ENCODE measurements at places on chromosomes 4 and X.
A peak's percentile ranks its signal among the peaks of the same experiment; 100 is the strongest.

GRCh38 chrX:35166023-35166422 is 223.4 kb downstream of the FAM47B start:
- no peak for DNase-seq

DNA sequence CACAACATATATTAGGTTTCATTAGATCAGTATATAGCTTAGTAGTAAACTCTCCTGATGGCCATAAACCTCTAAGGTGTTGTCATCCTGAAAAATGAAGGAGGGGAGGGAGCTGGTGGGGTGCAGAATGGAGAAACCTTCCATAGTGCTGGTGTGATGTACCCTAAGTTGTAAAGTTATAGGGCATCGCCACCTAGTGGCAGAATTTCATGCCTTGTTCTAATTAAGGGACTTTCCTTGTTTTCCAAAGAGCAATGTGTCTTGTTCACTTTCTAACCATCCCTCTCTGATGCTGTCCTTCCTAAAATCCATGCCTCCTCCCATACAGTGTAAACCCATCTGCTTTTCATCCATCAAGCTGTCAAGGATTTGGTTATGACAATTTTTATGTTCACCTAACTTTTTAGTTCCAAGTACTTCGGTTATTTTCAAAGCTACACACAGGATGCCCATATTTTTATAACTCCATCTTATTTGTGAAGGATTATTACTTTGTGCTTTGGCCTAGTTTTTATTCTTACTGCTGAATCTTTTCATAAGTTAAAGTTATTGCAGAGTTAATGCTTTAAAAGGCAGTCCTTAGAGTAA is 4.5 kb downstream of the NBDY start:
- DNase-seq = peak; percentile 64

GRCh38 chr4:136931781-136932180 is 600.5 kb downstream of the PCDH18 start:
- no peak for DNase-seq

DNA sequence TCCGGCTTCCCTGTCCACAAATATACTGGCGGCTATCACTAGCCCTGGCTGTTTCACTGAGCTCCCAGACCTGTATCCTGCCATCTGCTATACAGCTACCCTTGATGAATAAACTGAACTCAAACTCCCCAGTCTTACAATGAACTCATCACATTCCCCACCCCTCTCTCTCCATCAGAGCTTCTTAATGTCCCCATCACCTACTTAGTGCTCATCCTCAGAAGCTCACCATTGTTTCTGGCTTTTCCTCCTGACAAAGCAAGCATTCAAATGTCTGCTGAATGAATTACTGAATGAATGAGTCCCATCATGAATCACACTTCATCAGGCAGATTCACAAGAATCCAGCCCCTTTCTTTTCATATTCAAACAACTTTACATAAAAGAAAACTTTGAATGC is 5.7 kb upstream of the DGAT2L6 start:
- no peak for DNase-seq

GRCh38 chr4:184396570-184397515 is 77.5 kb downstream of the IRF2 start:
- no peak for DNase-seq

GRCh38 chr4:168648929-168649328 is 152.1 kb downstream of the PALLD start:
- DNase-seq = no peak

DNA sequence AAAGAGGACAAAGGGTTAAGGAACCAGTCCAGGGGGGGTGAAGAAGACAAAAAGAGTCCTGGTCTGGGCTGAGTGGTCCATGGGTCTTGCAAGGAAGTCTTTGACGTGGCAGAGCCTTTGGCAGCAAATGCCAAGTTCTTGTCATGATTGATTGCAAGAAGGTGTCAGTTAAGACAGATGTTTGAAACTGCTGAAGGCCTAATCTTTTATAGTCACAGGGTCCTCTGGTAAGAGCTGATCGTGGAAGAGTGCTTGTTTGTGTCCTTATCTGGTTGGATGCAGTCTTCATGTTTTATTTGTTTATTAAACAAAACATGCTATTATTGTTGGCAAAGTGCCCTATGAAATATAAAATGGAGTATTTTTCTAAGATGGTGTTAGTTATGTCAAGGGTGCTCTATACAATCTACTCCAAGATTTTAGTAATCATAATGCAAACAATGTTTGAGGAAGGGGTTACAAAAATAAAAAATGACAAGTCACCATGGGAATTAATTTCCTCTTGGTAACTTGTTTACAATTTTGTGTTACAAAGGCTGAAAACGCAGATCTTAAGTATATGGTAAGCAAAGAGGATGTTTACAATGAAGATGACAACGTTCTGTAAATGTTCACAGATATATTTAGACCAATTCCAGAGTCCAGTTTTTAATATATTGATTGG is 85.9 kb downstream of the MAGED4 start:
- no peak for DNase-seq

- DNase-seq = peak; percentile 86
Measured at GRCh38 chr4:77618383-77619241, 13.0 kb downstream of the CXCL13 start.

DNA sequence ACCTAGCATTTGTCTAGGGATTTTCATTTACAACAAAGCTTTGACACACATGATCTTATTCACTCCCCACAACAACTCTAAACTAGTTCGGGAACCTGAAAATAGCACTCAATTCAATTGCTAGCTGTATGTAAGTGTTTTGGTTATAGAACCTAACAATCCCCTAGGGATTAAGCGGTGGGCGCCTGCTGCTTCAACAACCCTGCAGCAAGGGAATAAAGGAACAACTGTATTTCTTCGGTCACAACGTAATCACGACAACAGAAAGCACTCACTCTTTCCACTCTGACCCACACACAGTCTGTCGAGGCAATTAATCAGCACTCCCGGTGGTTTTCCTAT is 674 bp upstream of the DIAPH2 start:
- no peak for DNase-seq

DNA sequence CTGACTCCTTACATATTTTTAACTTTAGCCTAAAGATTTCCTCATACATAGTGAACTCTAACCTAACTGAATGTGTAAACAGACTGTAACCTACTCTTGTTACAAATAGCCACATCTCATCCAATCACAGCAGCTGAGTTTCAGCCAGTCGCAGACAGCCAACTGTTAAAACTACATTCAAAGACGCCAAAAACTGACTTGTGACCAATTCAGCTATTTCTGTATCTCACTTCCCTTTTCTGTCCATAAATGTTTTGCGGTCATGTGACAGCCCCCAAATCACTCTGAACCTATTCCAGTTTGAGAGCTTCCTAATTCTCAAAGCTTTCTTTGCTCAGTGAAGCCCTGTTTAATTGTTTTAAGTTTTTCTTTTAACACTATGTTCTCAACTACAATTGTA is 2731.9 kb downstream of the ARAP2 start:
- DNase-seq = peak; percentile 1

DNA sequence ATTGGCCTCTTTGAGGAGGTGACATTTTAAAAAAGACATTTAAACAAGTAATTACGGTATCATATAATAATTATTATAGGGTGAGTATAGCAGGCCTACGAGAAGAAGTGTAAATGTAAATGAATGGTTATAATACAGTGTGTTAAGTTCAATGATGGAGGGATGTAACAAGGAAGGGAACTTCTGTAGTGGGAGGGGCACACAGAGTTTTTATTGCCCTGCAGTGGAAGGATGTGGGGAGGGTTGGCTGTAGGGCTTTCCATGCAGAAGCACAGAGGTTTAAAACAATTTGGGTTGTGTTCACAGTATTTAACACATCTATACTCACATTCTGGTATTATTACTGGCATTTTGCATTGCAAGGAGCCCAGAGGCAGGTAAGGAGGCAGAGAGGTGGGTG is 41.1 kb downstream of the AFF1 start:
- no peak for DNase-seq

DNA sequence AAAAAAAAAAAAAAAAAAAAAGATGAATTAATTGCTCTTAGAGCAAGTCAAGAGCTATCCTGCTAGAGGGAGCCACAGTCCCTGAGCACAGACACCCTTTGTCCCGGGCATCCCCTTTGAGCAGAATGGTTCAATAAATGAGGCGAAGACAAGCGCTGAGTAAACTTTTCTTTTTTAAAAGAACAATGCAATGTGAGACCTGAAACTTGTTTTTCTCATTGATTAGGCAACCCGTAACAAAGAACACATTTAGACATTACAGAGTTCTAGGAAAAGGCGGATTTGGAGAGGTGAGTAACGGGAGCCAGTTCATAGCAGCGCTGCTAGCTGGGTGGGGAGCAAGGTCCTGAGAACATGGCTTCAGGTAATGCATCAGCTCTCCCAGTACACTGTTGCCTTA is 46.1 kb downstream of the GRK4 start:
- DNase-seq = no peak

GRCh38 chr4:161403781-161404180 is 760.0 kb downstream of the FSTL5 start:
- DNase-seq = no peak

DNA sequence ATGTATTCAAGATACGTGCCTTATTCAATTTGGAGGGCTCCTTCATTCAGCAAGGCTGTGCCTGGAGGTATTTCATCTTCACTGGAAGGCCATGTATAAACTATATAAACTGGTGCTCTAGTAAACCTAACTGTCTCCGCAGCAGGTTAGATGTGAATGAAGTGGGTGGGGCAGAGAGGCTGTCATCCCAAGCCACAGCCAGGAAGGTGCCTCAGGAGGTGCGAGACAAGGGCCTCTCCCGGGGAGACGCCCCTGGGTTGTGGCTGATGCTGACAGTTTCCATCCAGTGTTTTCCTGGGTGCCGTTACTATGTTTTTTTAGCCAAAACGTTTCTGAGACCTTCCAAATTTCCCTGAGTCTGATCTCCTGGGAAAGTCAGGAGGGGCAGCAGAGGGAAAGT is 221.5 kb upstream of the RPL34 start:
- no peak for DNase-seq

GRCh38 chr4:86876894-86877685 is 15.1 kb downstream of the C4orf36 start:
- DNase-seq = no peak

GRCh38 chr4:47526281-47526680 is 41.2 kb downstream of the ATP10D start:
- no peak for DNase-seq

DNA sequence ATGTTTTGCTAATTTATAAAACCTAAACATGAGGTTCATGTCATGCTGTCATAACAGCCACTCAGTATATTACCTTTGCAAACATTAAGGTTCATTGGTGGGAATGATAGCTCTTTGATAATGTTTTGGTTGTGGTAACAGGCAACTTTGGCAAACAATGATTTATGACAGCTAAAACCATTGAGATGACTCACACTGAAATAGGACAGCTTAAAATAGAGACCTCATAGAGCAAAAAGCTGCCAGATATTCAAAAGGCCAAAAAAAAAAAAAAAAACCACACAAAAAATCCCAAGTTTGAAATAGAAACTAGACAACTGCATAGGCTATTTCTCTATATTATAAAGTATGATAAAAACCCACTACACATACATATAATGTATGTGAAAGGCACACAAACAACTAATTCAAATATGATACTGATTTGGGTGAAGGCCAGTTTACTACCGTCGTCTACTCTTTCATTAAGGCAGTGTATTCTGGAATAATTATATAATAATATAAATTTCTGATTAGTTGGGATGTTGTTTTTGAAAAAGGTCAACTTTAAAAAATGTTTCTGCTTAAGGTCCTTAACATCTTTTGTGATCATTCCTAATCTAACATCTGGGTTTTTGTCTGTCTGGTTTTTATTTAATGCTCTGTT is 646.0 kb upstream of the PITX2 start:
- DNase-seq = no peak

DNA sequence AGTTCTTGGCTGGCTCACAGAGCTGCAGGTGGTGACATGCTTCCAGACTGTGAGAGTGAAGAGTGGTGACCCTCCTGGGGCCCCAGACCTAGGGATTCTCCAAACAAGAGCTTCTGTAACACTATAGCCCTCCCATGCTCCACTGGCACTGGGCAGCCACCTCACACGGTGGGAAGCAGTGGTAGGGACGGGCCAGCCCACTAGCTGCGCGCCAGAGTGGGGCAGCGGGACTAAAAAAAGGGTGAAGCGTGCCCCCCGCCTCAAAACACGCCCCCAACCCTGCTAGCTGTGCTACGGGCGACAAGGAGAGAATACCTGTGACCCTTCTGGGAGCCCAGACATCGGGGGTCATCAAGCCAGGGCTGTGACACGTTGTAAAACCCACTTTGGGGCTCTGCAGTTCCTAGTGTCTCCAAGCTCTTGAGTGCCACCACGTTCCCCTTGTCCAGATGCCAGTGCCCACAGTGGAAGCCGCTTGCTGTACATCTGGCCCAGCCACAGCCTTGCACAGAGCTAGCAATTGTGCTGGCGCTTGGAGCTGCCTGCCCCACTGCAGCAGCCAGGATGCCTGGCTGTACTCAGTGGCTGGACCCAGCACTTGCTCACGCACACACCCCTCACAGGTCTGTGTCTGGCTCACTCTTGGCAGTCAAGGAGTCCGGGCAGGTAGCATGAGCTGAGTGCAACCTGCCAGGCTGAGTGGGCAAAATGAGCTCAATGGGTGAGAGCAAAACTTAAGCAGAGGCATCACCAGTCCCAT is 100.0 kb downstream of the DCAF12L2 start:
- no peak for DNase-seq

Data from suppressor macrophage treated with lipopolysaccharide for 4 hours (primary cell).